GM12864 (cell line): ENCODE measurements at places on chromosomes 3 and 15.

DNA sequence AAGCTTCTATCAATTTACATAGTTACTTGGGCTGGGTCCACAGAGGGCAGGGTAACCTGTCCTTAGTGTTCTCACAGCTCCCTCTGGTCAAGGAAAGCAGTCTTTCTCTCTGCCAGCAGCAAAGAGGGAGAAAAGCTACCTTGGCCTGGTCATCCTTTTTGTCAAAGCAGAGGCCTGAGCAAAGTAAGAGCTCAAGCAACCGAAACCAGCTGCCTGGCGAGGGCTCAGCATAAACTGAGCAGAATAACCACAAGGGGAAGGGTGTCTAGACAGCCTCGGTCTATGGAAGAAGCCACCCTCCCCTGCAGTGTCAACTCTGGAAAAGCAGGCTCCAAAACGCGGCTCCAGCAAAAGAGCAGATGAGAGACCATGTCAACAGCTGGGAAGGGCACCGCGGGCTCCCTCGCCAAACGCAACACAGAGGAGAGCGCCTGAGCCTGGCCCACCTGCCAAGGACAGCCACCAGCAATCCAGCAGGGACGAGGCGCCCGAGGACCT lies 17.4 kb downstream of the LRIG1 start:
- no peak for DNase-seq

DNA sequence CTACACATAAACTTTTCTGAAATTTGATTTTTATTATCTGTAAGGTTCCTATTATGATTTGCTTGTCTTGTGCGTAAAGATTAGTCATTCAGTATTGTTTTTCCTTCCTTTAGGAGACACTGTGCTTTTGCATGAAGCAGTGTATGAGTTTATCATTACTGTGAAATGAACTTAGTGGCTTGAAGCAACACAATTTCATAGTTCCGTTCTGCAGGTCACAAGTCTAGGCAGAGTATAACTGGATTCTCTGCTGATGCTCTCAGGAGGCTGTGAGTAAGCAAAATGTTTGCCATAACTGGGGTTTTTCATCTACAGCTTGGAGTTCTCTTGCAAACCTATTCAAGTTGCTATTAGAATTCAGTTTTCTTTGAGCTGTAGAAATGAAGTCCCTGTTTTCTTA lies 1136.1 kb downstream of the OTOL1 start:
- no peak for DNase-seq

GRCh38 chr3:99637368-99638111 lies 854 bp upstream of the COL8A1 start:
- no peak for DNase-seq

DNA sequence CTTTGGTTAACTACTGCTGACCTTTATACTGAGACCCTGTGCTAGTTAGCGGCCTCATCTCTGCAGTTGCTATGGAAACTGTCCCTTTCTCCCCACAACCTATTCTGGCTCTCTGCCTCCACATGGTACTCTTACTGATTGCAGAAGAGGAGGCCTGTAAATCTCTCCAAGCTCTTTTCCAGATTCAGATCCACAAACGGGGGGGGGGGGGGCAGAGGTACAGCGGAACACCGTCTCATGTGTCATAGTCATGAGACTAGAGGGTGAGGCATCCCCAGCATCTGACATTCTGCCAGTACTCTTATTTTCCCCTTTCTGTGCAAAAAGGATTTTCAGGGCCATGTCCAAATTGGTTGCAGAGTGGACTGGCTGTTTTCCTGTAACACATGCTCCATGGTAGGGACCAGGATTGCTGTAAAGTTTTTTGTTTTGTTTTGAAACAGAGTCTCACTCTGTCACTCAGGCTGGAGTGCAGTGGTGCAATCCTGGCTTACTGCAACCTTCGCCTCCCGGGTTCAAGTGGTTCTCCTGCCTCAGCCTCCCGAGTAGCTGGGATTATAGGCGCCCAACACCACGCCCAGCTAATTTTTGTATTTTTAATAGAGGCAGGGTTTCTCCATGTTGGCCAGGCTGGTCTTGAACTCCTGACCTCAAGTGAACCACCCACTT lies 8.3 kb upstream of the MAP1A start:
- no peak for DNase-seq
